Stimulated activated CD8-positive, alpha-beta memory T cell treated with anti-CD3 and anti-CD28 coated beads, Interleukin-7, amount 100 ng/mL, for 48 hours (primary cell): ENCODE measurements at places on chromosomes 2 and 18.

DNA sequence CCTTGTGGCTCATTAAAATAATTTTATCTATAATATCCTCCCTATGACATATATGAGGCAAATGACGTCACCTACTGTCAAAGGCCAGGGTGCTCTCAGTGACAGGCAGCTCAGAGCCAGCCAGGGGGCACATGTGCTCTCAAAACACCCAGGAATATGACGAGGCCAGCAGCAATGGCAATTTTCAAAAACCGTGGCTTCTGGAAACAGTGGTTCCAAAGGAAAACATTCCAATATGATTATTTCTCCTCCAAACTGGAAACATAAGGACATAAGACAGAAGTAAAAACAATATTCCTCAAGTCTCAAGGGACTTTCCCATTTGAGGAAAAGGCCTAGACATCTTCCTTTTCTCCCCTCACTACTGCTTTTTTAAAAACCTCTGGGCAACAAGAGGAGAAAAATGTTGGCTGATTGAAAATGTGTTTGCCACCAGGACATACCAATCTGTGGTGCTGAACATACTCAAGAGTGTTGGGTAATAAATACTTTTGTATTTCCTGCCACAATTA lies 40.8 kb downstream of the RNF152 start:
- DNase-seq: no peak

DNA sequence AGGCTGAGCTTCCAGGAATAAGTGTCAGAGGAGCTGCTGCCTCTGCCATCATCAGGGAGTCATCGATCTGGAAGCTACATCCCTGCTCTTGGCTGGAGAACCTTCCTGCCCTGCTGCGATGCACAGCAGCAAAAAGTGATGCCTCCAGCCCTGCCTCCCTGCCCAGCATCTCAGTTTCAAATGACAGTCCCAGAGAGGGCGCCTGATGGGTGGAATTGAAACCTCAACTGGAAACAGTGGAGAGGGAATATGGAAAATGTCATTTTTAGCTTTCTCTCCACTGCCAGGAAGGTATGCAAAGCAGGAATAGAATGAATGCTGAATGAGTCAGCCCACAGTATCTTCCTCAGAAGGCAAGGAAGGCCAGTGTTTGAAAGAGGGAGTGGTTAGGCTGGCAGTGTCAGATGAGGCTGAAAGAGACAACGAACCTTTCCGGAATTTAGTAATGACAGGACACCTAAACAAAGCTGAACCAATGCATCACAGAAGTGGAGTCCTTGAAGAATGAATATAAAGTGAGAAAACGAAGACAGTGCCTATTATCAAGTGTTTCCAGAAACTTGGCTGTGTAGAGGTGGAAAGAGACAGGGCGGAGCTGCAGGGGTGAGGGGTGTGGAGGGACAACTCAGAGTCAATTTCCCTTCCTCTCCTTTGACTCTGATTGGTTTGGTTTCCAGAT lies 153.9 kb upstream of the NDUFV2 start:
- DNase-seq: no peak

DNA sequence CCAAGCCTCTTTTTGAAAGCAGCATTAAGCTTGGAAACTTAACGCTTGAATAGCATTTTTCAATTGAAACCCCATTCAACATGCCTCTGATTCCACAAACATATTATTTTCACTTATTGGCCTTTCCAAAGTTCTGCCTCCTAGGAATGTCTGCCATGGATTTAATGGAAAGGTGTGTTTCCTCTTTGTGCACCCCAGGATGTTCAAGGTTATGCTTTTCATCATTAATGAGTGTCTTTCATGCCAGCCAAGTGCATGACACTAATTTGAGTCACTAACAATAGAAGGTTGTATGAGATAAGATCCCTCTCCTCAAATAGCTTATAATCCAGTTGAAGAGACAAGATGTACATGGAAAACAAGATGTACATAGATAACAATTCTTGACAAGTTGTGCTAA lies 84.7 kb downstream of the ALPK2 start:
- no peak for DNase-seq

DNA sequence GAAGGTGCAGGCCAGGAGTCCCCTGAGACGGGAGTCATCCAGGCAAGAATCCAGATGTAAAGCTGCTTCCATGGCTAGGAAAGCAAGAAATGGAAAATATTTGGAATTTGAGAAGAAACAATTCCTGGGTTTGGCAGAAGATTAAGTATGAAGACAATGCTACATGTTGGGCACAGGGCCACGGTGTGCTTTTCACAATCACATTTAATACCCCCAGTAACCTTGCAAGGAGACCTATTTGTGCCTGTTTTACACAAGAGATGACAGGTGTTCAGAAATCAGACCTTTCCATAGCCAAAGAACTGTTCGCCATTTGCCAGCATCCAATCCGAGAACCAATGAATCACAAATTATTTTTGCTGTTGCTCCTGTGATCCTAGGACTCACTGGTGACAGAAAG lies 50.5 kb downstream of the KCTD1 start:
- no peak for DNase-seq

DNA sequence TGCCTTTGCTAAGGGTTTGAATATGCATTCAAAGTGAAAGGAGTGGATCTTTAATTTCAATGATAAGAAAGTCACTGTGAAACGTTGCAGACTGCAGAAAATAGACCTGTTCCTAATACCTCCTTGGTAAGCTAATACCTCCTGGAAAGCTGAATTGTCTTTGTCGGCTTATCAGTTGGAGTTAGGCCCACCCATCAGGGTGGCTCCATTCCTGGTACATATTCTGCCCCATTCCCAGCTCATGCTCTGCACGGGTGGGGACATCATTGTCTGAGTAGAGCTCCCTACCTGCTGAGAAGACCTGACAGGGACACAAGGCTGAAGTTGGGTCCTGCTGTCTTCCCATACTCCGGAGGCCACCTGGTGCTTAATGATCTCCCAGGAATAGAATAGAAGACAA lies 203.3 kb downstream of the EN1 start:
- DNase-seq: no peak

DNA sequence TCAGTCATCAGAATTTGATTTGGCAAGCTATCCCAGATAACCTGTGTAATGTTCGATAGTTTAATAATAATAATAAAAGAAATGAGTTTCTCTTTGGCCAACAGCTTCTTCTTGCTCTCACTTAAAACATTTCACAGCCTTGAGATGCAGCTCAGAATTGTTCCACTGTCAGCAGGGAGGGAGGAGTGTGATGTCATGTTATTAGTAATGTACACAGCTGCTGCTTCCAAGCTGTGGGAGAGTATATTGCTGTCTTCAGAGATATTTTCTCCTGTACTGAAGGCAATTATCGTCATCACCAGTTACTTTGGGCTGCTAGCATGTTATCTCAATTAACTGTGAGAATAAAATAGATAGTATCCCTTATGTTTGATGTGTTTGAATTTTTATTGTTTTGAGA lies 146.9 kb upstream of the MAP3K20 start:
- DNase-seq: no peak

GRCh38 chr2:128750328-128751165 lies 431.9 kb upstream of the HS6ST1 start:
- no peak for DNase-seq

GRCh38 chr2:53969285-53969967 lies 1.4 kb downstream of the PSME4 start:
- DNase-seq: no peak

- DNase-seq: no peak
Observed at GRCh38 chr18:64882896-64883295, 734.0 kb upstream of the LINC00305 start.

GRCh38 chr2:98483257-98483861 lies 38.7 kb downstream of the INPP4A start:
- no peak for DNase-seq

DNA sequence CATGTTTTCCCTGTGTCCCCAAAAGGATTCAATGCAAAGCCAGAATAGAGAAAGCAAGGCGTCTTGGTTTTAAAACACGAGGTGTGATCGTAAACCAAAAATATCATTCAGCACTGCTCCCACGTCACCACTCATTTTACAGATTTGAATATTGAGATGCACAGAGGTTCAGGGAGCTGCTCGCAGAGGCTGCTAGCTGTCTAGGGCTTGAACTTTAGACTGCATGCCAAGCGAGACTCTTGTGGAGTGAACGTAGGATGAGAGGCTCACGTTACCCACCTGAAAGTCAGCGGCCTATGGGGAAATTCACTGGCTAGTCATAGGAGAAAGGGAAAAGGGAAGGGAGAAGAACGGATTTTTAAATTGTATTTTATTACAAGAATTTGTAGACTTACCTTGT lies 130.1 kb downstream of the MBP start:
- DNase-seq: no peak
